ENCODE measurements at places on chromosomes 13 and 19. TPM values are rescaled to one million over a fixed set of nuclear protein-coding genes. Genes with fewer than 3 reads are reported as not detected.

- no peak for DNase-seq
- no peak overlapping the region for H3K27ac ChIP-seq
- no peaks in the 10 kb centered on the region for H3K27me3 ChIP-seq
- no peaks in the 10 kb centered on the region for H3K4me1 ChIP-seq
- no peak overlapping the region for H3K4me3 ChIP-seq
Measured at GRCh38 chr13:40973409-40973808, 45.7 kb downstream of the ELF1 start.

IGFL2 gene
- total RNA-seq: 1.8 TPM

SIGLEC8 gene
- not detected for total RNA-seq

DNA sequence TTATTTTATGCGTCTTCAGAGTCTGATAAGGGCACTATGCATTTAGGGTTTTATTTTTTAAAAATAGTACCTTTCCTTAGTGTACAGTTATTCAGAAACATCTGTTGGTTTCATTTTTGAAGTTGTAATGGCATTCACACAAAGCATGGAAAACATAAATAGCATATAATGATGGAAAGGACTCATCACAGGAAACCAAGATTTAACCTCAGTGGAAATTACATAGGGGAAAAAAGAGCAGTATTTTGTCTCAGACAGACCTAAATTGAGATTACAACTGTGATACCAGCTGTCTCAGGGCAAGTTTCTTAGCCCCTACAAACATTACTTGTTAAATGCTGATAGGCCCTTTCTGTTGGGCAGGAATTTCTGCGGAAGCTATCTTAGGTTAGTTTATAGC is 57.2 kb downstream of the NHLRC3 start:
- H3K4me1 ChIP-seq: no peaks in the 10 kb centered on the region
- H3K27ac ChIP-seq: no peak overlapping the region
- H3K4me3 ChIP-seq: no peak overlapping the region

DNA sequence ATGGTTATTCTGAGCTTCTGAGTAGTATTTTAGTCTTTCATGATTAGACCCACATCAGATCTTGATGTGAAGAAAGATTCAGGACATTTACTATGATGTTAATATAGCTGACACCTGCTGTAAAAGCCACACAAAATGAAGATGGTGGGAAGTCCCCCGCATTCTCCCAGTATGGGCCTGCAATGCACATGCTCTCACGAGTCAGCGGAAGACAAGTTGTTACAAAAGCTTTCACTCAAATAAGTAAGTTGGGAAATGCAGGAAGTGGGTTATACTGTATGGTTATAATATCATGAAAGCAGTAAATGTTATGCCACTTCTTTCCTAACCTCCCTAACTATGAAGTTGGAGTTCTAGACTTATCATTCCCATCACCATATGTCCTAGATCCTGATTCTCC is 171.9 kb downstream of the KLF5 start:
- no peak overlapping the region for H3K27ac ChIP-seq
- DNase-seq: no peak
- H3K36me3 ChIP-seq: no peaks in the 10 kb centered on the region
- no peaks in the 10 kb centered on the region for H3K27me3 ChIP-seq
- H3K4me1 ChIP-seq: peaks cover 7% of the 10 kb centered on the region

- H3K4me1 ChIP-seq: no peaks in the 10 kb centered on the region
- H3K4me3 ChIP-seq: no peak overlapping the region
- no peak for DNase-seq
- no peaks in the 10 kb centered on the region for H3K36me3 ChIP-seq
- H3K27ac ChIP-seq: no peak overlapping the region
- H3K27me3 ChIP-seq: no peaks in the 10 kb centered on the region
Measured at GRCh38 chr13:31901985-31902384, 129.6 kb upstream of the FRY start.

DNA sequence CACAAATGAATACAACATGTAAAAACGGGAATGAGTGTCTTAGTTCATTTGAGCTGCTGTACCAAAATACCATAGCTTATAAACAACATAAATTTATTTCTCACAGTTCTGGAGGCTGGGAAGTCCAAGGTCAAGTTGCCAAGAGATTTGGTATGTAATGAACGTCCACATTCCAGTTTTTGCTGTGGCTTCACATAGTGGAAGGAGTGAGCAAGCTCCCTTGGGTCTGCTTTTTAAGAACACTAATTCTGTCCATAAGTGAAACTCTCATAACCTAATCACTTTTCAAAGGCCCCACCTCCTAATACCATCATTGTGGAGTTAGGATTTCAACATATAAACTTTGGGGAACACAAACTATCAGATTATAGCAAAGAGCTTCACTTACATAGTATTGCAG is 1189.6 kb downstream of the PCDH9 start:
- H3K4me3 ChIP-seq: no peak overlapping the region
- no peaks in the 10 kb centered on the region for H3K4me1 ChIP-seq
- H3K36me3 ChIP-seq: no peaks in the 10 kb centered on the region

Data from sigmoid colon (tissue), 7 donors.